ENCODE measurements at places on chromosomes 13 and 19. TPM values are rescaled to one million over a fixed set of nuclear protein-coding genes. Genes with fewer than 3 reads are reported as not detected.

TGFBR3L gene
- total RNA-seq = not detected

PALM gene
- 17.2 TPM for total RNA-seq

ZNF442 gene
- not detected for total RNA-seq

ZNF324 gene
- 8.9 TPM for total RNA-seq

CGB2 gene
- total RNA-seq = 0.41 TPM

SIGLEC5 gene
- total RNA-seq = not detected

FGF22 gene
- total RNA-seq = 0.87 TPM

TNNT1 gene
- total RNA-seq = 96.6 TPM

ZNF626 gene
- total RNA-seq = not detected

IFNL1 gene
- 0.30 TPM for total RNA-seq

CGB3 gene
- total RNA-seq = not detected

KLK15 gene
- total RNA-seq = not detected

ENOX1 gene
- total RNA-seq = 0.97 TPM

GYS1 gene
- total RNA-seq = 22.0 TPM

ZBTB7A gene
- 28.0 TPM for total RNA-seq

Data from A549 treated with ZK216348 at 1 μM for 4 hours (cell line).